ENCODE measurements at places on chromosomes 2 and 18.

- no peak for DNase-seq
These were observed 101.4 kb downstream of the RBMS1 start for GRCh38 chr2:160392201-160392600.

DNA sequence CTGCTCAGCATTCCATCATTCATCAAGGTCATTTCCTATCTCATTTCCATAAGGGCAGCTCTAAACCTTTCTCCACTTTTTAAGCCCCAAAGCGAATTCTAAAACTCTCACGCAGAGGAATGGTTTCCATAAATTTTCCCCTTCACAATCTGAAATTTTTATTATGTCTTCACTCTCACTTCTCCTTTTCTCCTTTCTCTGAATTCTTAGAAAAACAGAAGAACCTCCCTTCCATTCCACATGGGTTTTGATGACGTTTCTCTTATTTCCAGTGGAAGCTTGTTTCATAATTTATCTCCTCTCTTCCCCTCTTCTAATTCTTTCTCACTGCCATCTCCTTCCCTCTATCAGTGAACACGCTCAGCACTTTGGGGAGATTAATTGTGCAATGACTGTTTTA, 97.3 kb downstream of the SPATS2L start:
- DNase-seq: no peak

DNA sequence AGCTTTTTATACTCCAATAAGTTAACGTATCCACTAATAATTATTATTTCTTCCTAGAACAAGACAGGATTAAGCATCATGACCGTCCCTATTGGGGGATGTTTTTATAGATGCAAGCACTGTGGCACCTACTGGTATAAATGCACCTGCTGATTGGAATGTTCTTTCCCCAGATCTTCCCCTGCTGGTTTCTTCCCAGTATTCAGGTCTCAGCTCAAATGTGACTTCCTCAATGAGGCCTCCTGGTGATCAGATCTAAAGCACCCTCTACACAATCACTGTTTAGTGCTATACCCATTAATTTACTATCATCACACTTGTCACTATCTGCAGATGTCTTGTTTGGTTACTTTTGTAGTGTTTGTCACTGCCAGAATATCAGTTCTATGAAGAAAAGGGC, 3.9 kb upstream of the TYMS start:
- DNase-seq: no peak

DNA sequence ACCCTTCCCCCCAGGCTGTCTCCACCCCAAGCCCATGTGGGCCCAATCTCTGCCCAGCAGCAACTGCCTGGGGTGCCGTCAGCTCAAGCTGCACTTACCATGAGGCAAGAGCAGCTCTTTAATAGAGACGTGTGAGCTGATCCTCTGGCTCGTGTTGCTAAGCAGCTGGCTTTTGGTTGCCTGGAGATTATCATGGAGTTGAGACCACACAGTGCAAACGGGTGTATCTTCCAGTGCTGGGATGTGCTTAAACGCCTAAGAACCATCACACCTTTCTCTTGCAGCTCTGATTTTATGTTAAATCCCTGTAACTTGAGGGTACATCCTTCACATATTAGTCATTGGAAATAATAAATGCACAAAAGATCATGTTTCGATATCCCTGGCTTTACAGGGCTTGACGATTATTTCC, 271.1 kb downstream of the PRKCE start:
- DNase-seq: peak; percentile 72

DNA sequence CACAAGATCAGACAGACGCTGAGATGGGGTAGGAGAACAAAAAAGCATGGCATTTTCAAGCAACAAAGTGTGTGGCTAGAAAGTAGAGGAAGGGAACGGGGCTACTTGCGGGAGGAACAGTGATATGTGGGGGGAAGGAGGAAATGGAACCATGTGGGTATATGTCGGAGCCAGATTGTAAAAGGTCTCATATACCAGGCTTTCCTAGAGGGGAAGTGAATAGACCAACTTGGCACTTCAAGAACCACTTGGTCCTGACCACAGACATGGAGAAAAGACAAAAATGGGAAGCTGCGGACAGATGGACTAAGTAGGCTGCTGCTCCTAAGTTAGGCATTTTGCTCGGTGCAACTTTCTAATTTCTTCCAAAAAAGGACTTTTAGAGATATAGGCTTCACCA, 196.0 kb downstream of the DCC start:
- no peak for DNase-seq

GRCh38 chr2:138223319-138223718, 259.0 kb downstream of the HNMT start:
- peak; percentile 14 for DNase-seq

DNA sequence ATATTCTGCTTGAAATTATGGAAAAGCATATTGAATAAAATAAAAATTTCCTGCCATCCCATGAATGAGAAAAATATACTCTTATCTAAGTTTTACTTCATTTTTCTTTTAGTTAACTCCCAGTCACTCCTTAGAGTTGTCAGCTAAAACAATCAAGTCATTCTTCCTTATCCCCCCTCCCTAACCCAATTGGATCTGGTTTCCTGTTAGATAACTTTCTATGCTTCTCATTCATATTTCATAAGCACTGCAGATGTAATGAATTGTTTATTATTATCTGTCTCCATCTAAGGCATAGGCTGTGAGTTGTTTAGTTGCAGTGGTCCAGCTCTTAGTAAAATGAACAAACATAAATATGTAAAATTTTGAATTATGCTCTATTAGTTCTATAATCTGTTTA, 244.0 kb upstream of the GCFC2 start:
- DNase-seq: no peak

GRCh38 chr2:169001116-169001815, 29.9 kb downstream of the ABCB11 start:
- peak; percentile 64 for DNase-seq

- DNase-seq: no peak
These were observed 50.4 kb downstream of the MBD2 start for GRCh38 chr18:54173980-54174630.

DNA sequence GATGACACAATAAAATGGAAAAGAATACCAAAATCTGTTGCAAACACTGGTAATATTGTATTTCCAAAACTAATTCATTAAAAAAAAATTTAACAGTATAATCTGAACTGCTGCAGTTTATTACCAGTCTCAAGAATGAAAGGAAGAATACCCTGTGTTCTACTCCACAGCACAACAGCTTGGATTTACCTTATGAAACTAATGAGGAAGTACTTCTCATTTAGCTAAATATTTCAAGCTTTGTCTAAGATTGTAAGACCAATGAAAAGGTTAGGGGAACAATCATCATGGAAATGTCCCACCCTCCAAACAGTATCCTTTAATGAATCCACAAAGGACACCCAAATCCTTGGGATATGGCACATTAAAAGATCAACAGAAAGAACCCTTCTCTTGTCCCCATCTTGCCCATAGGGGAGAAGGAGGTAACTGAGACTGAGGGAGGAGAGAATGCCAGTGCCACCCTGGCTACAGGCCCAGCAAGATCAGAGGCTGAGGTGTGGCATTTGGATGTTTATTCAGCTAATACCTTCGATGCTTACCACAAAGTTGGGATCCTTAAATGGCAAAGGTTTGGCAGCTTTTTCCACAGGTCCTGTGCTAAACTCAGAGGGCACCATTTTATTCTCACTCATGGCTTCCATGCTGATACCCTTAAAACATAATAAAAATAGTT, 17.7 kb downstream of the INO80C start:
- DNase-seq: no peak

GRCh38 chr2:90069290-90069894, 1377.9 kb downstream of the RPIA start:
- peak; percentile 18 for DNase-seq

GRCh38 chr2:152097801-152098495, 896 bp downstream of the CACNB4 start:
- DNase-seq: peak; percentile 14

DNA sequence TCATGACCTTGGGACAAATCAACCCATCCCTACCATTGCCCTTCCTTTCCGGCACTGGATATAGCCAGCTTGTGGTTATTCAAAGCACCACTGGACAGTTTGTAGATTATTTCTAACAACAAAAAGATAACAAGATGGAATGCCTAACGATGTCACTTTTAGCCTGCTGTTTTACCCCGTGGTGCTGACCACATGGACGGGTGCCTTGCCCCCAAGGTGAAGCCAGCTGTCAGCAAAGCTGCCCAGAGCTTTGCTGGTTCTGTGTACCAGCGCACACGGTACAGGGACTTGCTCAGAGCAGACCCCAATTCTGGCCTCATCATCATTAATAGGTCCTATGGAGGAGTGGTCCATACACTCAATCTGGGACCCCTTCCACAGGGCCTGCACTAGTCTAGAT, 118.2 kb downstream of the MTCL1 start:
- DNase-seq: no peak

- DNase-seq: no peak
These were observed 28.7 kb downstream of the MTERF4 start for GRCh38 chr2:241073166-241074064.

DNA sequence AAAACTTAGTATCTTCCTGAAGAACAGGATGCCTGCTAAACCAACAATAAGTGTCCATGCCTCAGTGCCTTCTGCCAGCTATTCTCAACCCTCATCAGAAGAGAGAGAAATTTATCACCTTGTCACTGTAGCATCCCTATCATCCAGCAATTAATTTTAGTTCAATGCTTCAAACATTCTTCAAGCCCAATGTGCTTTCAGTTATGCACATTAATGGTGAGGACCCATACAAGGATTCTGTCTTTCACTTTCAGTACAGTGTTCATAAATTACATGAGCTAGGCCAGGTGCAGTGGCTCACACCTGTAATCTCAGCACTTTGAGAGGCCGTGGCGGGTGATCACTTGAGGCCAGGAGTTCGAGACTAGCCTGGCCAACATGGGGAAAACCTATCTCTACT, 47.0 kb upstream of the MSH6 start:
- DNase-seq: no peak

DNA sequence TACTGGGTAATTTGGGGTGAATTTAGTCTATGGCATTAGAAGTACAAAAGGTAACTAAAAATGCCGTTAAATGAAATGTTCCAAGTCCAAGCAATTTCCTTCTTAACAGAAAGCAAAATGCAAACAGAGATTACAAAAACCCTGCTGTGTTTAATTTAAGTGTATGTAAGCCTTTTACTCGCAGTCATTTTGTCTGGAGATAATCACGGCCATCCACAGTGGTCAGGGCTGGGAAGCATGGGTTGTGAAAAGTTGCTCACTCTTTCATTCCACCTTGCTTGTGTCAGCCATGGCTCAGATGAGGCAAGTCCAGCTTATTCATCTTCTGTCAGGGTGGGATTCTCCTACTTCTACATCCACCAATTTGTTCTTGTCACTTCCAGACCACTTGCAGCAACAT, 983.6 kb upstream of the ZEB2 start:
- DNase-seq: peak; percentile 16

GRCh38 chr2:109435901-109436598, 177.7 kb downstream of the SEPTIN10 start:
- DNase-seq: peak; percentile 56

DNA sequence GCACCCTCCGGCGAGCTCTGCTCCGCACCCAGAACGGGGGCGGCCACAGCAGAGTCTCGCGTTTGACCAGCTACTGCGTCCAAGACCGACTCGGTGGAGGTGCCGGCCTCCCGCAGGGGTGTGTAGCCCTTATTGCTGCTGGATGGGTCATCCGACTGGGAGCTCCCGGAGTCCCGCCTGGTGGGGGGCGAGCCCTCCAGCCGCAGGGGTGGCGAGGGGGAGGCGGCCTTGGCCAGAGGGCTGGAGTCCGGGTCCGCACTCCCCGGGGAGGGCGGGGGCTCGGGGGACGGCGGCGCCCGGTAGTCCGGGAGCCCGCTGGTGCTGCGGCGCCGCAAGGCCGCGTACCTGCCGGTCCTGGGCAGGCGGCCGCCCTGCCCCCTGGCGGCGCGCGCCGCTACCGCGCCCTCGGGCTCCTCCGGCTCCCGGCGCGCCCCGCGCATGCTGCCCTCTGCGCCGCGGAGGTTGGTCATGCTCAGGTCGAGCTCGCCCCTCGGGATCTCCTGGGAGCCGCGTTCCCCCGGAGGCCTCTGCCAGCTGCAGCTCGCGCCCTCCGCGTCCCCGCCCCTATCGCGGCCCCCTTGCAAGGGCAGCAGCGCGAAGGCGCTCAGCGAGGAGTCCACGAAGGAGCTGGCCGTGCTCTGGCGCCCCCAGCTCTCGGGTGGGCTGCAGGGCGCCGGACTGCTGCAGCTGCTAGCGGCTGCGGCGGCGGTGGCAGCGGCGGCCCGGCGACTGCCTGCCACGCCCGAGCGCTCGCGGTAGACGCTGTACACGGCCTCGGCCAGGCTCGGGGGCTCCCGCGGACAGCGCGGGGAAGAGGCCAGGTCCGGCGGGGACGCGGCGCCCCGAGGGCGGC, 4.8 kb downstream of the TMEM200C start:
- no peak for DNase-seq

GRCh38 chr2:96195410-96196066, 13.1 kb downstream of the STARD7 start:
- peak; percentile 89 for DNase-seq

DNA sequence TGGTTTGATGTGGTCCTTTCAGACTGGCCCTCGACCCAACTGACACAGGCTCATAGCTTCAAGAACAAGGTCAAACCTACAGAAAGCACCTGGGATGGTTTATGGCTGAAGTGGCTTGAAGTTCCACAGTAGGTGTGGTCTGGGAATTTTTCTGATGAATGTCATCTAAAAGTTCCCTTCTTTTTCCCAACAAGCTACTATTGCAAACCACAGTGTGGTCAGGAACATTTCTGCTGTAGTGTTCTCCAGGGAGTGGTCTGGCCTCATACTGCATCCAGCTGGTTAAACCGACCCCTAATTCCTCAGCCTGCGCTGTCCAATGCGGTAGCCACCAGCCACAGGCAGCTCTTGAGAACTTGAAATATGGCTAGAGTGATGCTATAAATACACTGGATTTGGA, 92.7 kb downstream of the FAM124B start:
- peak; percentile 23 for DNase-seq

DNA sequence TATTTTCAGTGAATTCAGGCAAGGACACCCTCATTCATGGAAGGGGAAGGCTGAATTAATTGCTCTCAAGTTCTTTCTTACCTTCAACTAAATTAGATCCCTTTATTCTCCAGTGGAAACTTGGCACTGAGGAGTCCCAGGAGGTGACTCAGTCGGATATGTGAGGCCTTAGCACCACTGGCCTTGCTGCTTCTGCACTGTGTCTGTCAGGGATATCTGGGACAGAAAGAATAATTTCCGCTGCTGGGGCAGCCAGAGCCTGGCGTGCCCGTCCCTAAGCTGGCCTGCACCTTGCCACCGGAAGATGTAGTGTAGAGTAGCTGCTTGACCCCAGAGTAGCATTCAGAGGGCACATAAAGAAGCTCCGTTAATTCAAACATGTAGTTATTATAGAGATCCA, 53.4 kb downstream of the LIMS1 start:
- DNase-seq: peak; percentile 82

DNA sequence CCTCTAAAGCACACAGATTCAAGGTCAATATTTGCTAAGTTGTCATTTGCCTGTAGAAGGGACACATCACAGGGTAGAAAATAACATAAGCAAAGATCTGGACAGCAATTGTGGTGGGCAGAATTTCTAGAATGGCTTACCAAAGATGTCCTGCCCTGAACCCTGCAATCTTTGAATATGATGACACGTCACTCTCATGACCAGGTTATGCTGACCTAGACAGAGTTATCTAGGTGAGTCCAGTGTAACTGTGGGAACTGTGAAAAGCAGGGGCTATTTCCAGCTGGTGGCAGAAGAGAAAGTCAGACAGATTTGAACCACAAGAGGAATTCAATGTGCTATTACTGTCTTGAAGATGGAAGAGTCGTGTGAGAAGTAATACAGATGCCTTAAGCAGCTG, 112.3 kb upstream of the CNGA3 start:
- no peak for DNase-seq

GRCh38 chr2:72185206-72185605, 37.5 kb upstream of the CYP26B1 start:
- no peak for DNase-seq

- DNase-seq: no peak
These were observed 5.0 kb downstream of the FBLN7 start for GRCh38 chr2:112143150-112143549.

GRCh38 chr2:236673126-236673822, 103.6 kb downstream of the ACKR3 start:
- DNase-seq: no peak
